Hematopoietic multipotent progenitor cell treated with erythropoietin and hydrocortisone succinate and interleukin-3 and kit ligand, for 15 days (in vitro differentiated cells): ENCODE measurements at places on chromosomes 1 and 21.

DNA sequence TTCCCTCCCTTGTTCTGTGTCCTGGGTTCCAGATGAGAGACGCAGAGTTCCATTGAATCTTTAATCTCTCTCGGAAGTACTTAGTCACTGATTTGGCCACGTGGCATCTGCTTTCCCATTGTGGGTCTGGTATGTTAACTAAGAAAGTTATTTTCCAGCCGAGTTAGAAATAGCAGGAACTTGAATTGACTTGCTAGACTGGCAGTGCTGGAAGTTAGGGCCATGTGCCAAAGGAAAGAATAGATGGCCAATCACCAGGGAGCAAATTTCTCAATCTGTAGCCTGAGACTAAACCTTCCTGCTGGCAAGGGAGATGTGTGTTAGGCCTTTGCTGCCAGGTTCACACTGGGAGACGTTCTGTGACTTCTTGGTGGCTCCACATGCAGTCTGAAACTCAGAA lies 24.2 kb upstream of the SLFNL1 start:
- no peak for DNase-seq

- DNase-seq, result no peak
These were observed 5.6 kb downstream of the RXRG start for GRCh38 chr1:165439330-165439729.

DNA sequence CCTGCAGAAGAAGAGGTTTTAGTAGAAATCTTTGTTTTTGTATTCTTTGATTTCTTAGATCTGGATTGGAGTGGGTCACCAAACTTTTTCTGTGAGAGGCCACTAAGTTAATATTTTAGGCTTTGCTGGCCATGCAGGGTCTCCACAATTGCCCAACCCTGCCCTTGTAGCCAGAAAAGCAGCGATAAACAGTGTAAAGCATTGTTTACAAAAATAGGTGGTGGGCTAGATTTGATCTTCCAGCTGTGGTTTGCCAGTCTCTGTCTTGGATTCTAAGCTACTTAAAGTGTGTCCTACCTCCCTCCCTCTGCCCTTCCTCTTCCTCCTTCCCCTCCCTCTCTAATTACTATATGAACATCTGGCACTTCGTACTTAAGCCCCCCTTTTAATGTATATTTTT lies 68.0 kb downstream of the LAMC1 start:
- no peak for DNase-seq

DNA sequence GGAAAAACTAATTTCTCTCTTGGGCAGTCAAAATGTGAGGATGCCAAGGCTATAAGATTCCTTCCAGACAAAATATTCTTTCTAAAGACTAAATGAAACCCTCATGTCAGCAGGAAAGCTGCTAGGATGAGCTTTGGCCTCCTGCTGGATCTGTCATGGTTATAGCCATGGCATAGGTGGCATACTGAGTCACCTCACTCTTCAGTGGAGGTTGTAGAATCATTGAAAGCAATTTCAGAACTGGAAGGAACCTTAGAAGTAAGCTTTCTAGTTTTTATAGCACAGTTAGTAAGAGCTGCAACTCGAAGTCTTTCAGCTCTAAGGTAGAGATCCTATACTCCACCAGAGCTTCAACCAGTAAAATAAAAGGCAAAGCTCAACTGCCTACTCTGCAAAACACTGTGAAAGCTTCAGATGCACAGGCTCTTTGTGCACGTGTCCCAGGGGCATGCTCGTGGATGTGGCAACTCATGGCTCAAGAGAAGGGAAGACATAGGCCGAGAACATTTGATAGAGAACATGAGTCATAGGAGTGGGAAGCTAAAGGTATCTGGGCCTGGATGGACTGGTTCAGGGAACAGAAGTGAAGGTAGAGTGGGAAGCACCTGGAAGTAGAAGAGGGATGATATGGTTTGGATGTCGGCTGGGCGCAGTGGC lies 5.8 kb downstream of the AVPR1B start:
- no peak for DNase-seq

GRCh38 chr1:233570706-233571105 lies 43.2 kb upstream of the KCNK1 start:
- DNase-seq, result no peak

- DNase-seq, result no peak
These were observed 477.8 kb upstream of the CAMK1G start for GRCh38 chr1:209105701-209106100.

DNA sequence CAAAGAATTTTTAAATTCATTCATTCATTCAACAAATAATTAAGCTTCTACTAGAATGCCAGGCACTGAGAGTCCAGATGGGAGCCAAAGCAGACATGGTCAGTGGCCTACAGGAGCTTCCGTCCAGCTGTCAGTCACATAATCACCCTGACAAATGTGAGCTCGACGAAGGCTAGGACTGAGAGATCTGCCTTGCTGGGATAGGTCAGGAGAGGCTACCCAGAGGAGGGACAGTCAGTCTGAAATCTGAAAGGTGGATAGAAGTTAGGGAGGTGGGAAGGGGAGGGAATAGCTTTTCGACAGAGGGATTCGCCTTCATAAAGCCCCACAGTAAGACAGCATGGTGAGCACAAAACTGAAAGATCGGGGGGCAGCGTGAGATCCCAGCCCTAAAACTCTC lies 8.3 kb downstream of the EPHX1 start:
- no peak for DNase-seq

DNA sequence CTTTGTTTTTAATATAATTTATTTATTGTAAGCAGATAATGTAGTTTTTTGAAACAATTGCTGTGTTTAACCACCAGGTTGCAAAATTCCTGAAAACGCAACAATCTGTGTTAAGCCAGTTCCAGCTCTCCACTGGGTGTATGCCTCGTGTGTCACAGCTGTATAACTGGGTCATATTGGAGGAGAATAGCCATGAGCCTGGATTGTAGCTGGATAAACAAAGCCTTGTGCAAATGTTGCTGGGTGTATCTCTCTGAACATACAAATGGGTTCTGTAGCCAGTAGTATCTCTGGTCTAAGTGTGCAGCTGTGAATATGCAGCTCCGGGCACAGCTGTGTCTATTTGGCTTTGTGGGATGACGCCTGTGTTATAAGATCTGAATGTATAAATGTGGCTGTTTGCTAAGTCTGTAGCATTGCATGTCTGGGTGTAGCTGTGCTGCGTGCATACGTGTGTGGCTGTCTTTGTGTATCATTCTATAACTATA lies 2.8 kb downstream of the TCEA3 start:
- DNase-seq, result no peak

DNA sequence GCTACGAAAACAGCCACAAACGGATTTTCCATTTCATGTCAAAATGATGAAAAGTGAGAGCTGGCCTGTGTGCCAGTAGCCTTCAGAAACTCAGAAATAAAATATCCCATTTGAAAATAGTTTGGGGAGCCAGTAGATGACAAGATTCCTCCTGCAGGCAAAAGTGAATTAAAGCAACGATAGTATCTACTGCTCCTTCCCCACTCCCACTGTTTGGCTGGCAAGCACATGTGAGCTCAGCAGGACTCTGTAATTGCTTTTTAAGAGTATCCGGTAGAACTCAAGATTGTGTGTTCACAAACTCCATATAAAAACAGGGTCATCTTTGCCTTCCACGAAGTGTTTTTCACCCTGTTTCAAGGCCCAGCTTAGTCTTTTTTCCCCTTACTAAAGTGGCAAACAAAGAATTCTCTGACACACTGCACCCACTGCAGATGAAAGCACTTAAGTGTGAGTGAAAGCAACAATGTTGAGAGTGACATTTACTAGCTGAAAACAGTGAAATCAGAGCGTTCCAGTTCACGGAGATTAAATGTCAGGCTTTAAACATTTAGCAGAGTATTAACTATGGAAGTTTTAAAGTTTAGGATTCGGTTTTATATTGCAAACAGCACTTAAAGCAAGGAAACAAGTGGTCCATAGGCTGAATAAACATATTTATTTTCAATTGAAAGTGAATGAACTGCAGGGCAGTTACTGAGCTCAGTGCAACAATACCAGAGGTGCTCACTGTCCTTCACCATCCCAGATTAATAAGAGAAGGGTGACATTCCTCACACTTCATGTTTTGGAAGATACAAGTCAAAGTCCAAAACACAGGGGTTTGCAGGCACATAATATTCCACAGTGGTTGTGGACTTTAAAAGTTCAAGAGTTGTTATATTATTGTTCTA lies 70.0 kb downstream of the ALG14 start:
- DNase-seq, result no peak

- DNase-seq, result no peak
These were observed 18.7 kb downstream of the RPE65 start for GRCh38 chr1:68431076-68431475.

DNA sequence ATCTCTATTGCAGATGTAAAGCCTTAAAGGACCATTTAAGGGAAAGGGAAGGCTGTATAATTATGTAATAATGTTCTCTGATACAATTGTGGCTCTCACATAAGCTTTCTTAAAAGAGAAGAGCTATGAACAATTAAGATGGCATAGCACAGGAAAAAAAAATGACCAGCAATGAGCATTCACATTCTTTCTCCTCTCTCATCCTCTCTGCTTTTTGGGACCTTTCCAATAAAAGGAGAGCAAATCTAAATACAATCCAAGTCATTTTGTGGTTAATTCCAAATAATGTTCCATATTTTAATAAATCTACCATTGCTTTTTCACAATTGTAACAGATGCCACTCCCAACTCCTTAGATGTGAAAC lies 23.5 kb downstream of the SMYD3 start:
- no peak for DNase-seq

GRCh38 chr1:12088607-12089006 lies 25.5 kb downstream of the TNFRSF8 start:
- no peak for DNase-seq

GRCh38 chr1:156645056-156645455 lies 3.1 kb downstream of the BCAN start:
- DNase-seq, result no peak

DNA sequence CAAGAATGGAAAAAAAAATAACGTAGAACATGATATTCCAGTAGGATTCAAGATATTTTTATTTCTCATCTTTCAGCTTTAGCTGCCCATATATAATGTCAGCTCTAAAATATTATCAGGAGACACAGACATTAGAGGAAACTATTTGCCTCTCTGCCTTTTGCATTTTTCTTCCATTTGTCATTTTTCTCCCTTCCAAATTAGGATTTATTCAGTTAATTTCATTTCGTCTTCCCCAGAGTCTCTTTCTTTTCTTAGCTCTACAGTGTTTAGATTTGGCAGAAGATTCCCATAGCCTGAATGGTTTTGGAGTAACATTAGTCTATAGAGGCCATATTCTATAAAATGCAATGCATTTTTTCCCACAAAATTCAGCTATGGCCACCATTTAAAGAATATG lies 5.1 kb upstream of the ENAH start:
- no peak for DNase-seq

GRCh38 chr1:14926818-14927575 lies 226.6 kb upstream of the TMEM51 start:
- DNase-seq, result no peak

GRCh38 chr1:18976096-18976495 lies 19.6 kb upstream of the IFFO2 start:
- no peak for DNase-seq

DNA sequence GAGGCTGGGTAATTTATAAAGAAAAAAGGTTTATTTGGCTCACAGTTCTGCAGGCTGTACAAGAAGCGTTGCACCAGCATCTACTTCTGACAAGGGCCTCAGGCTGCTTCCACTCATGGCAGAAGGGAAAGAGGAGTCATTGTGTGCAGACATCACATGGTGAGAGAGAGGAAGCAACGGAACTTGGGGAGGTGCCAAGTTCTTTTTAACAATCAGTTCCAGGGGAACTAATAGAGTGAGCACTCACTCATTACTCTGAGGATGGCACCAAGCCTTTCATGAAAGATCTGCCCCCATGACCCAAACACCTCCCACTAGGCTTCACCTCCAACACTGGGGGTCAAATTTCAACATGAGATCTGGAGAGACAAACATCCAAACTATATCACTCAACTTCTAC lies 77.2 kb downstream of the DDAH1 start:
- no peak for DNase-seq
